Tibial artery (tissue), 4 donors: ENCODE measurements at places on chromosomes 3 and 15.
A peak's percentile ranks its signal among the peaks of the same experiment; 100 is the strongest.

GRCh38 chr3:131231710-131232389 lies 149.7 kb upstream of the NUDT16 start:
- DNase-seq, result no peak

DNA sequence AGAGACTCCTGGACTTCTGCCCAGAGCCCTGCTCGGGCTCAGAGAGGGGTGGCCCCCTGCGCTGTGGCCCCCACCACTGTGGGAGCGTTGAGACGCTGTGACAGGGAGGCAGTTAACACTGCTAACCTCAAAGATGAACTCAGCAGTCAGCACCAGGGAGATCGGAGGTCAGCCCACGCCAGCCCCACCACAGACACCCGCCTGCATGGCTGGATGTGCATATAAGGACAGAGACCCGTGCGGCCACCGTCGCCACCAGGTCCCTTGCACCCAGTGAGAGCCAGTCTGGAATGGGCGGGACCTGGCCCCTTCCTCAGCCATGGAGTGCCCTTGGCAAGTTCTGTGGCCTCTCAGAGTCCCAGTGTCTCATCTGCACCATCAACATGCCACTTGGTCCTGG lies 48.5 kb upstream of the FURIN start:
- DNase-seq, result no peak

DNA sequence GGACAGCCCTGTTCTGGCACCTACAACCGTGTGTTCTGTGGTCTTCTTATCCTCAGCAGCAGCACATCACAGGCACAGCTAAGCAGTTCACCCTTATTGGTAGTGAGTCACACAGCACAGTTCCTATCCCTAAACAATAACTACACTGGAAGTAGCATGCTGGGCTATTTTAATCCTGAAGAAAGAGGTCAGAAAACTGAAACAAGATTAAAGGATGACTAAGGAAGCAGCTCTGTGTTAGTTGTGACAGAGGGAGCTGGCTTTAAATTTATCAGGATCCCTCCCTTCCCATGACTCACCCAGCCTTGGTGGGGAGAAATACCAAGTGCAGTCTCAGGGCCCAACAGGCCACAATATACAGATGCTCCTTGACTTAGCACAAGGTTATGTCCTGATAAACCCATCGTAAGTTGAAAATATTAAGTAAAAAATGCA lies 144.3 kb downstream of the ERC2 start:
- peak; percentile 23 for DNase-seq

- DNase-seq, result no peak
These were observed 16.4 kb upstream of the SKIC8 start for GRCh38 chr15:78315686-78316282.
